Type B pancreatic cell (in vitro differentiated cells): ENCODE measurements at places on chromosomes 12 and 14. TPM values are rescaled to one million over a fixed set of nuclear protein-coding genes. Genes with fewer than 3 reads are reported as not detected.

The SOX5 gene
- total RNA-seq: 28.9 and 32.8 TPM in 2 replicates

The LUM gene
- total RNA-seq: 32.8 and 49.5 TPM in 2 replicates

DNA sequence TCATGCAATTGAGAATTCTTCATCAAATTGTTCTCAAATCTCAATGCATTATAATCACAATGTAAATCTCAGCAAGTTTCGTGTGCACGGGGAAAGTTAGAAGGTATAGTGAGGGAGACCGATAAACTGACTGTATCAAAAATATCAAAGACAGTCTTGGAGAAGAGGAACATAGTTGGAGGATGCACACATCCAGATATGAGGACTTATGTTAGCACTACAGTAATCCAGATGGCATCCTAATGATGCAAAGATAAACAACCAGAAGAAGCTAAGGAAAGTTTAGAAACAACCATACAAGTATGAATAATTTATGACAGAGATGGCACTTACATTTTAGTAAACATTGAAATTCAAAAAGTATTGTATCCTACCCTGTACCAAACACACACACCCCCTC lies 760.1 kb downstream of the RPS29 start:
- no peak for DNase-seq
- no peaks in the 10 kb centered on the region for H3K27me3 ChIP-seq
- H3K36me3 ChIP-seq: no peaks in the 10 kb centered on the region
- H3K4me1 ChIP-seq: no peaks in the 10 kb centered on the region
- H3K4me3 ChIP-seq: no peak overlapping the region

GRCh38 chr12:2375871-2376270 lies 323.1 kb downstream of the CACNA1C start:
- DNase-seq: no peak
- peak overlapping the region; percentile 21 for H3K27ac ChIP-seq
- peaks cover 5% of the 10 kb centered on the region for H3K36me3 ChIP-seq
- H3K4me3 ChIP-seq: no peak overlapping the region
- peaks cover 19% of the 10 kb centered on the region for H3K27me3 ChIP-seq

DNA sequence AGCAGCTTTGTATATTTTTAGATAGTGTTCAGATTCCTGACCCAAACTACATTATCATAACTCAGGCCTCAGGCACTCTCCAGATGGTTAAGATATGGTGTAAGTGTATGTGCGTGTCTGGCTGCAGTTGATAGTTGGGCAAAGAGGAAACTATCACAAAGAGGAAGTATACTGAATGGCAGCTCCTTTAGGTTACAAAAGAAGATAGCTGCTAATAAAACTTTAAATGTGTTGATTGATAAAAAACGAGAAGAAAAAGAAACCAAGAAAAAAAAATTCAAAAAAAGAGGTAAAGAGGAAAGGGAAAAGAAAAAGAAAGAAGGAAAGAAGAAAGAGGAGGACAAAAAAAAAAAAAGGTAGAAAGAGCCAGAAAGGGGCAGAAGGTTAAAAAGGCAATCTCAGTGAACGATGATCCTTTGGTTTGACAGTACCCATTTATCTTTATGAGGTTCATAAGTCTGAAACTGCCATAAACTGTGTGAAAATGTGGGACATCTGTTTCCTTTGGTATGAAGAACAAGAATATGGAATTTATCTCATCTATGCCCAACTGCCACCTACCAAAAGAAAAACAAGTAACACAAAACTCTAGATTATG lies 42.2 kb downstream of the TAOK3 start:
- peak overlapping the region; percentile 39 for H3K27ac ChIP-seq
- no peaks in the 10 kb centered on the region for H3K27me3 ChIP-seq
- no peak overlapping the region for H3K4me3 ChIP-seq

GRCh38 chr14:75499084-75499875 lies 23.0 kb upstream of the BATF start:
- no peaks in the 10 kb centered on the region for H3K4me1 ChIP-seq
- H3K36me3 ChIP-seq: no peaks in the 10 kb centered on the region
- H3K27ac ChIP-seq: no peak overlapping the region
- DNase-seq: no peak
- H3K4me3 ChIP-seq: no peak overlapping the region
- H3K27me3 ChIP-seq: no peaks in the 10 kb centered on the region

- no peaks in the 10 kb centered on the region for H3K36me3 ChIP-seq
- no peaks in the 10 kb centered on the region for H3K4me1 ChIP-seq
- no peak overlapping the region for H3K27ac ChIP-seq
- H3K27me3 ChIP-seq: peaks cover 28% of the 10 kb centered on the region
- DNase-seq: no peak
- no peak overlapping the region for H3K4me3 ChIP-seq
These were observed 6.0 kb downstream of the TMEM63C start for GRCh38 chr14:77187649-77188012.
